ENCODE measurements at places on chromosomes 12 and 14.

- DNase-seq: peak; percentile 71
Observed at GRCh38 chr12:90940872-90941499, 14.0 kb downstream of the CCER1 start.

- DNase-seq: peak; percentile 46
Observed at GRCh38 chr12:26723379-26724308, 109.3 kb downstream of the ITPR2 start.

- no peak for DNase-seq
Observed at GRCh38 chr14:60495946-60496345, 10.1 kb upstream of the C14orf39 start.

GRCh38 chr14:54797986-54798385 lies 104.6 kb downstream of the GCH1 start:
- DNase-seq: no peak

DNA sequence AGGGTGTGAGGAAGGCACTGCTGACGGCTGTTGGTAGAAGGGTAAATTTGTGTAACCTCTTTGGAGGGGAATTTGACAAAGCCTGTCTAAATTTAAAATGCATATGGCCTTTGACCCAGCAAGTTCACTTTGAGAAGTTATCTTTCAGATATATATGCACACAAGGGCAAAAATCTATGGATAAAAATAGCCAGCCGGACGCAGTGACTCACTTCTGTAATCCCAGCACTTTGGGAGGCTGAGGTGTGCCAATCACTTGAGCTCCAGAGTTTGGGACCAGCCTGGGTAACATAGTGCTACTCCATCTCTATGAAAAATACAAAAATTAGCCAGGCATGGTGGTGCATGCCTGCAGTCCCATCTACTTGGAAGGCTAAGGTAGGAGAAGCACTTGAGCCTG lies 13.4 kb downstream of the UBC start:
- DNase-seq: no peak

GRCh38 chr12:1859643-1860042 lies 39.3 kb downstream of the LRTM2 start:
- no peak for DNase-seq

- DNase-seq: peak; percentile 40
Observed at GRCh38 chr12:12628013-12628412, 16.3 kb downstream of the CREBL2 start.

DNA sequence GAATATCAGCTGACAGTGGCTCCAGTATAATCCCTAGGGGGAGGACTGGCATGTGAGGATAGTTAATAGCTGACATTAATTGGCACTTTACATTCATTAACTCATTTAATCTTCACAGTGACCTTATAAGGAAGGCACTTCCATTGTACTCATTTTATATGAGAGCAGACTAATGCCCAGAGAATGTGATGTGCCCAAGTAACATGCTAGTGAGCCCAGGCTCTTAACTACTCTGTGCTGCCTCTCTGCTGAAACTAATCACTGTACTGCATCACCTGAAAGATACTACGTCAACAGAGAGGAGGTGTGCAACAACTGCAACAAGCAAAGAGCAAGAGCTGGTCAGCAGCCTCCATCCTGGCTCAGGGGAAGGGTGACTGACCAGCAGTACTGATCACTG lies 40.1 kb downstream of the GALNT4 start:
- DNase-seq: peak; percentile 3

DNA sequence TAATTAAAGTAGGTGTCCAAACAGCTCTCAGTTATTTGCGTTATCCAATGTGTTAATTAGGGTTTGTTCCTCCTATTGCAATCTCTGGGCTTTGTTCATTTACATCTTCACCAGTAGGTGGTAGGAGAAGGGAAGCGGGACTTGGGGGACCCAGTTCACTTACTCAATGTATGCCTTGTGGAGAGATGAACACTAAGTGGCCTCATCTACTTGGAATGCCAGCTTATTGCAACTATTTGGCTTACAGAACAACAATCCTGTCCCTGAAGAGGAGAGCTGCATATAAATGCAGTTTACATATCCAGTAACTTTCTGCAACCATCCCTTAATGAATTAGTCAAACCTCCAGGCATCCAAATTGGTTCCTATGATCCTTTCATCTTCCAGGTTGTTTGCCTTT lies 417.1 kb upstream of the CCDC196 start:
- DNase-seq: peak; percentile 52

DNA sequence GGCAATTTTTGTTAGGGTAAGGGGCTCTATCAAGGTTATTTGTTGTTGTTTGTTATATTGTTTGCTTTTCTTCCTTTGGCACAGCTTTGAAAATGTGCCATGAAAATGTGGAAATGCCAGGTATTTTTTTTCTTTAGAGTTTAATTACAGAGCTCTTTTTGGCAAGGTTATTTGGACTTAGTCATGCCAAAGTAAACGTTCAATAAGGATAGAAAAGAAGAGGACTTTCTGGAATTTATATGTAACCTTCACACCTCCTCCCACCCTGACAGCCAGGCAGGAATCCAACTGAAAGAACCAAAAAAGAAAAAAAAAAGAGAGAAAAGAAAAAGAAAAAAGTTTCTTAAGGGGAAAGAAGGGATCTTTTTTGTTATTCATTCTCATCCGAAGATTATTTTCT lies 217.8 kb downstream of the KITLG start:
- peak; percentile 44 for DNase-seq

DNA sequence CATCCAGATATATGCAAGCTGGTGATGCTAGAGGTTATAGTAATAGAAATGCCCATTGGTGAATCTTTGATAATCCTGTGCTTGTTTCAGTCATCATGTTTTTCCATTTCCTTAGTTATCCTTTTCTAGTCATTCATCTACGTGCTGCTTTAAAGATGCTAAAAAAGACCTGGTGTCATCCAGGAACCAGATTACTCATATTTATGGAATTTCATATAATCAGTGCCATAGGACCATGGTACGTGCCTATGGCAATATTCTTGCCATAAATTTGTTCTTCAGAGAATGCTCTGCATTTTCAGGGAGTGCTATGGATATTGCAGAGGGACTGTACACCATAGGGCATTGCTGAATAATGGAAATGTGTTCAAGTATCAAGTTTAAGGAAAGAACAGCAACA lies 267.3 kb downstream of the AKAP6 start:
- DNase-seq: no peak

GRCh38 chr12:76117067-76117691 lies 32.7 kb upstream of the NAP1L1 start:
- no peak for DNase-seq

DNA sequence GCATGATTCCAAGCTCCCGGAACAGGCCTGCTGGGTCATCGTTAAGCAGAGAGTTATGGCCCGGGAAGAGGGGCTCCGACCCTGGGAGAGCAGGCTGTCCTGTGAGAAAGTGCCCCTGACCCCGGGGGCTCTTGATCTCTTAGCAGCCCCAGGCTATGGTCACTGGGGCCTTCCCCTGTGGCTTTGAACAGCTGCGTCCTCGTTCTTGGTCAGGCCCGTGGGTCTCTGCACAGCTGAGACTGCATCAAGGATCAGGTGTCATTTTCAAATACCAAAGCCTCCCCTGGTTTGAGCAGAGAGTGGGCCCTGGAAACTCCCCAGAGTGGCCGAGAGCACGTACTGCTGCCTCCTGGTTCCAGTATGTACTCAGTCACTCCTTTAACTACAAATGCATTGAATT lies 114.8 kb downstream of the ESRRB start:
- DNase-seq: no peak

DNA sequence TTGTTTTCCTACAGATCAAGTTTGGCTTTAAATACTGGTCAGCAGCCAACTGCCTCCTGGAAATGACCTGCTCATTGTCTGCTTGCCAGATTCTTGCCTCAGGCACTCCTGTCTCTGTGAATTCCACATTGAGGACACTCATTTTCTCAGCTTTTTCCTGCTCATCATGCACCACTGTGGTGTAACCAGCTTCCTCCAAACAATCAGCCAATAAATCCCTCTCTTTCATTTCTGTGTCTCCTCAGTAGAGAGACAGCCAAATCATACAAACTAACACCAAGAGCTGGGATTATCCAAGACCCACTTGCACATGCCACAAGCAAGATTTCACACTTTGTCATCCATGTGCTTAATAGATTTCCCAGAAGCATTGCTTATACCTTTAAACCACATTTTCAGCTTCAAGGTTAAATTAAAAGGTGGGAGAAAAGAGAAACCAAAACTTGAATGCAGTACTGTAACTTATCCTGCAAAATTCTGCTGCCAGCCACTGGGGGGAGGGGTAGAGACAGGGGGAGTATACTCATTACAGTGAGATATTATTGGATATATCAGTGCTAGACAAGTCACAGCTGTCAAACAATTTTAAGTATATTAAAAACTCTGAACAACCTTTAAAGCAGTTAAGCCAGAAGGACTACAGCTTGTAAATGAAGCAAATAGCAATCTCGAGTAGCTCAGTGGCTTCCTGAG lies 105.0 kb downstream of the PPP2R5E start:
- DNase-seq: peak; percentile 94

DNA sequence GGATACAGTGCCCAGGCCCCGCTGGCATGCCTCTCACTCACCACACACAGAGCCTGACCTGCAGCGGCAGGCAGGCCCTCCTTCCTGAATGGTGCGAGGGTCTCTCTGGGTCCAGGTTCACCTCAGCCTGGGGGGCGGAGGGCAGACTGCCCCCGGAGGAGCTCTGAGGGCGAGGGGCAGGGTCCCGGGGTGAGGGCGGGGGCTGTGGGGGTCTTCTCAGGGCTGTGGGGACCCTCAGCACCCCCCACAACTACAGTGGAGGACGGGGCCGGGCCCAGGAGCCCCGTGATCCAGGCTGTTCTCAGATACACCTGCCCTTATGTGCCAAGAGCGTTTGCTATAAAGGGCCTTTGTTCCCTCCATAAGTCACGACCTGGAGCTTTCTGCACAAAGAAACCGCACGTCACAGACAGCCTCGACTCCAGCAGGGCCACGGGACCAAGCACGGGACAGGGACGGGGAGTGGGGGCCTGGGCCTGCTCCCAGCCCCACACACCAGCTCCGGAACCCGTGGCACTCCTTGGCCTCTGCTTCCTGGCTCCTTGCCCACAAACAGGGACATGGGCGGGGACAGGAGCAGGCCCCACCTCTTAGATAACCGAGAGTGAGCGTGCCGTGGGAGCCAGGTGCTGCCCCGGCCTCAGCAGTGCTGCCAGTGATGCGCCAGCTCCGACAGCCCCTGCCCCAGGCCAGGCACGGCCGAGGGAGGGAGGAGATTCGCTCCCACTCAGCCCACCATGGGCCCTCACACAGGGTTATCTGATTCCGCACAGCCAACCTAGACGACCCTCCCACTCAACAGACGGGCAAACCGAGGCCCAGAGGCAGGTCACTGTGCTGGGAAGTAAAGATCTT lies 101.9 kb downstream of the RFLNA start:
- no peak for DNase-seq

GRCh38 chr14:34685819-34686428 lies 28.5 kb downstream of the CFL2 start:
- no peak for DNase-seq

GRCh38 chr12:116222358-116222757 lies 55.1 kb downstream of the MED13L start:
- peak; percentile 86 for DNase-seq

GRCh38 chr12:9760699-9761418 lies at the start of gene CD69:
Gene CD69 (minus strand): TSS chr12:9760901. CDS start chr12:9760820, 81 bp downstream.
- DNase-seq: no peak

- peak; percentile 46 for DNase-seq
Observed at GRCh38 chr12:26195641-26196420, 458 bp downstream of the SSPN start.

DNA sequence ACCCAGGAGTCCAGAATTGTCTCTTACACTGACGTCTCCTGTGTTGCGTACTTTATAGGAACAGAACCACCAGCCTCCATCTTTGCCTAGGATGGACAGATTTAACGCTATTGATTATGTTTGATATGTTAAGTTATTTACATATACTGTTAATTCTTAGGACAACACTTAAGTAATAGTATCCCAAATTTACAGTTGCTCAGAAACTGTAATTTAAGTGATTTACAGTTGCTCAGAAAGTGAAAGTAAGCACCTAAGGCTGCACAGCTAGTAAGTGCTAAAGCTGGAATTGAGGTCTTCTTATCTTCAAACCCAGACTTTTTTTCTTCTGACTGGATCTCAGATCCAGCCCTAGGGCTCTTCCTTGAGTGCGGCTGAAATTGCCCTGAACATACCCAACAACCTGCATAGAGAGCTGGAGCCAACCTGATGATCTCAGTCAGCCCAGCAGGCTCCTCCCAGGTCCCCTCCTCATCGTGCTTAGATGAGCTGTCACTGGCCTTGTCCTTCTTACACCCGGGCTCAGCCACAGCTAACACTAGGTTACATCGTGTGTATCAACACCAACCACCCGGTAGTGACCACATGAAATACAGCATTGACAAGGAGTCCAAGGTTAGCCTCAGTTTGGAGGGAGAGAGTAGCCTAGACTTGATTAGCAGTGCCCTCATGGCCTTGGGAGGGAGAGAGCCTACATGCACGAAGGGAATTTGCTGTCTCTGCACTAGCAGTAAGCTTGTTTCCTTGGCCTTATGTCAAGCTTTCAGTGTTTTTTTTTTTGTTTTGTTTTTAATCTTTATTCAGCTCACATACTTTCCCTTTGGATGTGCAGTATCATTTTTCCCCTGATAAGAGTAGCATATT lies 111.1 kb upstream of the ARHGAP5 start:
- DNase-seq: no peak

- DNase-seq: no peak
Observed at GRCh38 chr14:52049271-52049670, 19.6 kb downstream of the NID2 start.

- DNase-seq: no peak
Observed at GRCh38 chr12:100646896-100647295, 73.4 kb downstream of the GAS2L3 start.

GRCh38 chr12:2680676-2681039 lies 114.1 kb upstream of the FKBP4 start:
- no peak for DNase-seq

- DNase-seq: no peak
Observed at GRCh38 chr14:22553445-22553844, 35.6 kb downstream of the DAD1 start.

GRCh38 chr12:110916295-110916875 lies 4.0 kb downstream of the MYL2 start:
- peak; percentile 64 for DNase-seq

GRCh38 chr12:31267966-31268365 lies 58.0 kb downstream of the SINHCAF start:
- DNase-seq: peak; percentile 6

DNA sequence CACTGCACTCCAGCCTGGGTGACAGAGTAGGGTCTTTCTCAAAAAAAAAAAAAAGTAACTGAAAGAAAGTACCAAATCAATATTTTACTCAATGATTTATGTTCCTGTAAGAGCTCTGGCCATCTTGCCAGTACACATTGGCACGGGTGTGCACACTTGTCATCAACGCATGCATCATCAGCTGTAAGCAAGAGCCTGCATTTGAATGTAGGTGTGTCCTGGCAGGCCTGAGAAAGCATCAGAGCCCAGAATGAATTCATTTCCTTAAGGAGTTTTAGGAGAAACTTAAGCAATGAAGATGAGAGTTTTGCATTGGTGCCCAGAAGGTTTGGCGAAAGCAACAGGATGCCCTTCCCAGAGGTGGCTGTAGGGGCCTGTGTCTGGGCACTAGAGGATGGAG lies 88.5 kb upstream of the FZD10 start:
- no peak for DNase-seq

- DNase-seq: no peak
Observed at GRCh38 chr12:124646385-124647230, 79.2 kb upstream of the NCOR2 start.

GRCh38 chr12:55629058-55629841 lies 7.4 kb upstream of the OR10P1 start:
- DNase-seq: no peak
